Stimulated activated CD8-positive, alpha-beta memory T cell treated with anti-CD3 and anti-CD28 coated beads, Interleukin-7, amount 100 ng/mL, for 48 hours (primary cell): ENCODE measurements at places on chromosomes 7 and 10.

DNA sequence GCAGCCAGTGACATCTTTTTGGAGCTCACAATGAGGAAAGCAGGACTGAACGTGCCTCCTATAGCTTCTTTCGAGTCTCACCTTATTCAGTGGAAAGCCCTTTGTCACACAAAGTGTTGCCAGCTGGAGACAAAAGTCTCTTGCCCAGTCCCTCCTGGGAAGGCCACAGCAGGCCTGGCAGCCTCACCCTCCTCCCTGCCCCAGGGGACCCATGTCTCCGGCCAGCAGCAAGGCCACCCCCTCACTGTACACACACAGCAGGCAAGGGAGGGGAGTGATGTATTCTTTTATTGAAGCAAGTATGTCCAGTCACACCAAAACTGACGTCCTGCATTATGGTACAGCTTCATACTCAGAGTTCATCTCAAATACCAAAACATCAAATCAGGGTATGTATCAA is 56.0 kb downstream of the CSGALNACT2 start:
- no peak for DNase-seq

DNA sequence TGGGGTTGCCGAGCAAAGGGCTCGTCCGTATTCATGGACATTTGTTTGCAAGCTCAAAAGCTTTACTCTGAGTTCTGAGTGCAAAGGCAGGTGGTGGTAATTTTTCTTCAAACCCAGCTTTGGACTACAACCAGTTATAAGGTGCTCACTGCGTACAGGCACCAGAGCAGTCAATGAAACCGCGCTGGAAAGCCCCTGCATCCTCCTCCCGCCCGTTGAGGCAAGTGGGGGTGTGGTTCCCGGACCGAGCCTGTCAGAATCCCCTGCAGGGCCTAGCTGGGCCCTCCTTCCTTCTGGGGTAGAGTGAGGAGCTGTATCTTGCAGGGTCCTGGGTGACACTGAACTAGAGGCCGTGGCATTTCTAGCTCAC is 22.3 kb downstream of the AMZ1 start:
- DNase-seq: no peak

- no peak for DNase-seq
Measured at GRCh38 chr7:139762886-139763285, 14.9 kb downstream of the HIPK2 start.

DNA sequence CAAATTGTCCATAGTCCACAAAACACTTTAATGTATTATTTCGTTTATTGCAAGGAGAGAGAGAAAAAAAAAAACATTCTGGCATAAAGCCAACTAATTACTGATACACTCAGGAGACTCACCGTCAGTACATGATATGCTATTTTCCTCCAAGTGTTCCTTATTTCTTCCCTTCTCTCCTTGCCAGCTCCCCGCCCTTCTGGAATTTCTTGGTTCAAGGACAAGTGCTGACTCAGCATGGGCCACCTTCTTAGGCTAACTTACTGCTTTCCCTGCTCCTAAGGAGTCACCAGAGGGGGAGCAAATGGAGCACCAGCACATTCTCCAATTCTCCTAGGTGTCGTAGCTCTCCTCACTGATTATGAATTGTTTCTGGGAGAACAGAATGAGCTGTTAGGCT is 133.8 kb upstream of the HDAC9 start:
- DNase-seq: no peak

GRCh38 chr7:132655131-132655727 is 79.0 kb upstream of the PLXNA4 start:
- peak; percentile 58 for DNase-seq

- no peak for DNase-seq
Measured at GRCh38 chr10:131580674-131581073, 269.2 kb upstream of the TCERG1L start.

DNA sequence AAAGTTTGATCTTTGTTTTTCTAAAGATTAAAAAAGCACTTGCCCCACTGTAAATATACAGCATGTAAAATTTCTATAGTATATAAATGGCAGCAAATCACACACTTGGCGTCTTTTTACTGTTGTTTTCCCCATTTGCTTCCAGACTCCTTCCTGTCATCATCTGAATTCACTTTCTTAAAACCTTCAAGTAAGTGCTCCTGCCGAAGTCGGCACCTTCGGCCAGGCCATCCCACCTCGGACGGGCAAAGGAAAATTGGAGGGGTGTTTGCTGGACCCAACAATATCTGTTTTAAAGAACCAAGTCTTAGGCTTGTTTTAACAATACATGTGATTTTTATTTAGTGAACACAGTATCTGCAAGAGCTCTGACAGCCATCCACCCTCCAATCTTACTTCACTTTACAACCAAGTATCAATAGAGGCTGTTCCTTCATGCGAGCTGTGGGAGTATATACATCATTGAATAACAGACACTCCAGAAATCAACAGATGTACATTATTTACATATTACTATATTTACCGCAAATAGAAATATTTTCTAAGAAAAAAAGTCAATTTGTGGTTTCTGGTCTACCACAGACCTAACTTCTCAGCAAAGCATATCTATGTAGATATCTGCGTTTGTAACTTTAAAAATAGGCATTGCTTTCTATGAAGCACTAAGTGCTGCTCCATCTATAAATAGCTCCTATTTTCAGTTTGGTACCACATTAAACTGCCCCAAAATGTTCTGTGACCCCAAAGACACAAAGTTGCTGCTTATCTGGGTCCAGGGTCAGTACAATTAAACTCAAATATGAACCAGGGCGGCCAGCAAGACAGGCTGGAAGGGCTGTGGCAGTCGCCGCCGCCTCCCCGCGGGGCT is 110.7 kb downstream of the CYTH3 start:
- DNase-seq: no peak

DNA sequence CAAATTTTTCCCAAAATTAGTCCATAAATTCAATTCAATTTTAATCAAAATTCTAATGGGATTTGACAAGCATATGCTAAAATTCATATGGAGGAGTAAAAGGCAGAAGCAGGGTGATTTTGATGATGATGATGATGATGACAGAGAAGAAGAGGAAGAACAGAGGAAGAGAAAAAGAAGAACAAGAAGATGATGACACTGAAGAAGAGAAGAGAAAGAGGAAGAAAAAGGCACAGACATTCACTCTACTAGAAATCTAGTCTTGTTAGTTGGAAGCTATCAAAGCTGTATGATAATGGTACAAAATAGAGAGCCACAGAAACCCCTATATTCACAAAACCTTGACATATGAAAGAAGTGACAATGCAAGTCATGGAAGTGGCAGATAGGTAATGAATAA is 157.9 kb downstream of the ELMO1 start:
- DNase-seq: no peak

DNA sequence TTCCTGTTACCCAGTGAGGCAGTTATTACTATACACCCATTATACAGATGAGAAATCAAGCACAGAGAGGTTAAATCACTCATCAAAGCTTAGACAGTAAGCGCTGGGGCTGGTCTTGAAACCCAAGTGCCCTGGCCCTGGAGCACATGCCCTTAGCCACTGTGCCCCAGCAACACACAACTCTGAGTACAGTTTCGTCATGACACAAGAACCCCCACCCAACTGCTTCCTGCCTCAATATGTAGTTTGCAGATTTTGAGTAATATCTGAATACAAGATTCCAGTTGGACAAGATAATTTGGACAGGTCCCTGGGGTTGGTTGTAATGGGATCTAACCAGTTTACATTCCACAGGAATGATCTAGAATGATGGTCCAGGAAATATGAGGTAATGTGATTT is 62.8 kb downstream of the SH3PXD2A start:
- DNase-seq: no peak
